ENCODE measurements at places on chromosomes 1 and 21. TPM values are rescaled to one million over a fixed set of nuclear protein-coding genes. Genes with fewer than 3 reads are reported as not detected.

DNA sequence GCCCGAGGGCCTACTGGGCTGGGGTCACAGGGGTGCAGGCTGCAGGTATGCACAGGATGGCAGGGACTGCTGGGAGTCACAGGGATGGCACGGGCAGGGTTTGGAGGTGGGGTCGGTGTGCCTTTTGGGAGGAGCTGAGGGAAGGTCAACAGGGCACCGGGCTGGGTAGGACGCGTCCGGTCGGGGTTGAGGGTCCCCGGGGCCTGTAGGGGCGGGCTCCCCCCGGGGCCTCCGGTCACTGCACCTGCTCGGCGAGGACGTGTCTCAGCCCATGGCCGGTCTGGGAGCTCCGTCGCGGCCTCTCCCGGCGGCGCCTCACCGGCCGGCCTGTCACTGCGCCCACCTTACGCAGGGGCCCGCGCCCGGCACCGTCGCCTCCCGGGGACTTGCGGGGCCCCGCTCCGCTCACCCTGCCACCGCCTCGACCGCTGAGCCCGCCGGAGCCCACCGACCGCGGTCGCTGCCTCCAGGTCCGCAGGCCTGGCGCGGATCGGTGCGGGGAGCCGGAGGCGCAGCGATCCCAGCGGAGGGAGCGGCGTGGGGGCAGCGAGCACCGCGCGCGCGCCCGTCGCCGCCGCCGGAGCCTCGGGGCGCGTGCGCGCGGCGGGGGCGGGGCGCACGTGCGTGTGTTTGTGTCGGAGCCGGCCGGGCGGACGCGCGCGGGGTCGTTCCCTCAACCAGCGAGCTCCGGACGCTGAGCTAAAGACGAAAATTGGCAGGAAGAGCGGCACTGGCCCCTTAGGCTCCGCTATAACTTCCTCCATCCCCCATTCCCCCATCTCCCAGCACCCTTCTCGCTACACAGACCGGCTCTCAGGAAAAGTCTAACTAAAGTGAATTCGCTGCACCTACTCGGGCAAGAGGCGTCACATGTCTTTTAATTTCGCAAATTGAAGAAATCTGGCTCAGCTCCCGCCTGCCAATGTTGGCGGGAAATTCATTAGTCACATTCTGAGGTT, at the start of gene AMIGO1:
TSS of gene AMIGO1 (minus strand) at position 552 of the 959 bp plus-strand sequence. CDS start 815 bp downstream, outside the sequence.
- H3K36me3 ChIP-seq = no peaks in the 10 kb centered on the region
- H3K27me3 ChIP-seq = peaks cover 49% of the 10 kb centered on the region
- DNase-seq = peak; percentile 59

DNA sequence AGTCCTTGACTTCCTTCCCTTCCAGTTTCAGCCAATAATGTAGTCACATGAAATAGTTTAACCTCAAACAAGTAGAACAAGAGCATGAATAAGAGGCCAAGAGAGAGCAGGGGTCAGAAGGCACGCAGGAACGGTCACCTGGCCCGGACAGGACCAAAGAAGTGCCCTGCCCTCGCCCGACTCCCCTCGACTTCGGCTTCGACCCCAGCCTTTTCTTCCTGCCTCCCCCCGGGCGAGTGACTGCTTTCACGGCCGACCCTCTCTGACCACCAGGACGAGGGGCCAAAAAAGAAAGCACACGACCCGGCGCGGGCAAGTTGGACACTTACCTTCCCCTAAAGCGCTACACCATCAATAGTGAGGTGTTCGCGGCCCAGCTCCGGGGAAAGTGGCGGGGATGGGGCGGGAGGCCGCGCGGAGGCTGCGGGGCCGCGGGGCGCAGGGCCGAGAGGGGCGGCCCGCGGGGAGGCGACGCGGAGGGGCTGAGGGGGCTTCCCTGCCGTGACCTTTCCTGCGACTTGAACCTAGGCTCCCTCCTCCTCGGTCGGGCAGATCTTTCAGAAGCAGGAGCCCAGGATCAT, 519 bp downstream of the RERE start:
- no peaks in the 10 kb centered on the region for H3K27me3 ChIP-seq
- no peaks in the 10 kb centered on the region for H3K36me3 ChIP-seq
- H3K27ac ChIP-seq = peak overlapping the region; percentile 98
- H3K4me1 ChIP-seq = peaks cover 15% of the 10 kb centered on the region

DNA sequence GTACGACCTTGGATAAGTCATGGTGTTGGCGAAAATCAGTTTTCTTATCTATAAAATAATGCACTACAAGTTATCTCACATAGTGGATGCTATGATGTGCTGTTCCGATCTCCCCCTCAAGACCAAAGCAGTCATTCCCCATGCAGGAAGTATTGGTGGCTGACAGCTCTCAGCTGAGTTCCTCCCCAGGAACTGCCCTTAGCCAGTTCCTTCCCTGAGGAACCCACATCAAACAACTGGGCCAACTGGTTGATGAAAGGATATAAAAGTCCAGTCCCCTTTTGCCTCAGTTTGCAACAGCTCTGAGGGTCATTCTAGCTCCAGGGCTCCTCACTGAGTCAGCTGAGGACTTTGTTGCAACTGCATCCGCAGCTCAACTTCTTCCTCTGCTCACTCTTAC, 16.1 kb upstream of the SLAMF1 start:
- peaks cover 4% of the 10 kb centered on the region for H3K4me1 ChIP-seq
- H3K36me3 ChIP-seq = no peaks in the 10 kb centered on the region
- no peak overlapping the region for H3K4me3 ChIP-seq
- no peak overlapping the region for H3K27ac ChIP-seq
- DNase-seq = no peak

DNA sequence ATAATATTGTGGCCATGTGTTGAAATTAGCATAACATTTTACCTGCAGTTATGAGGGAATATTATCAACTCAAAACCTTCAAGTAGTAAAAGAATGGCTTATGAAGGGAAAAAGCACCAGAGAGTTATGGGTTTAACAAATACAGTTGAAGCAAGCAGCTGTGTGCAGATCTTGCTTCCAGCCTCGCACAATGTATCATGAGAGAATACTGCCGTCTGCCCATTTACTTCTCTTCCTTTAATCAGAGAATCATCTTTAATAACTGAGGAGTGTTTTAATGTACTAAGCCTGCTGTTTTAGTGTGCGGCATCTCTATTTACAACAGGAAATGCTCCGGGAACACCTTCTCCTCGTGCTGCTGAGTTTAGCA, 120.9 kb downstream of the ATG4C start:
- no peaks in the 10 kb centered on the region for H3K4me1 ChIP-seq
- no peaks in the 10 kb centered on the region for H3K27me3 ChIP-seq
- H3K27ac ChIP-seq = no peak overlapping the region
- no peak overlapping the region for H3K4me3 ChIP-seq
- no peaks in the 10 kb centered on the region for H3K36me3 ChIP-seq

The LCE6A gene
- not detected for total RNA-seq

DNA sequence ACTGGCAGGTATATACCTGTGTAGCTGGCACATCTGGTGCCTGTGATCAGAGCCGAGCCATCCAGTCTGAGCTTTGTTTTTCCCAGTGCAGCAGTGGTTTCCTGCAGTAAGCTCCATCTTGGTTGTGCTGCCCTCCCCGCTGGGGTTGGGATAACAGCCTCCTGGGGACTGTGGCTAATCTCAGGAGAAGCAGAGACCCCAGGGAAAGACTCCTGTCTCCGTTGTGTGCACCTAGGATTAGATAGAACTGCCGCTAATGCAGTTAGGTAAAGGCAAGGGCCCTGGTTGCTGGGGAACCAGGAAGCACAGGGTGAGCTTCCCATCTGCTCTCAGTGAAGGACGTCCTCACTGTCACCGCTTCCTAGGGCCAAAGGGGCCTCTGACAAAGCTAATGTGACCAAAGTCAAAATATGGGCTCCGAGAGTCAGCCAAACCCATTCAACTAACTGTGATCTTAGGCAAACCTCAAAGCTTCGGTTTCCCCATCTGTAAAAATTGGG, 20.0 kb downstream of the ROR1 start:
- no peak for DNase-seq
- no peak overlapping the region for H3K27ac ChIP-seq

GRCh38 chr1:53543778-53544695, 84.8 kb downstream of the DMRTB1 start:
- DNase-seq = no peak
- H3K27ac ChIP-seq = no peak overlapping the region
- H3K27me3 ChIP-seq = no peaks in the 10 kb centered on the region
- H3K4me1 ChIP-seq = peaks cover 3% of the 10 kb centered on the region

The UBXN10 gene
- total RNA-seq = 1.8 TPM

DNA sequence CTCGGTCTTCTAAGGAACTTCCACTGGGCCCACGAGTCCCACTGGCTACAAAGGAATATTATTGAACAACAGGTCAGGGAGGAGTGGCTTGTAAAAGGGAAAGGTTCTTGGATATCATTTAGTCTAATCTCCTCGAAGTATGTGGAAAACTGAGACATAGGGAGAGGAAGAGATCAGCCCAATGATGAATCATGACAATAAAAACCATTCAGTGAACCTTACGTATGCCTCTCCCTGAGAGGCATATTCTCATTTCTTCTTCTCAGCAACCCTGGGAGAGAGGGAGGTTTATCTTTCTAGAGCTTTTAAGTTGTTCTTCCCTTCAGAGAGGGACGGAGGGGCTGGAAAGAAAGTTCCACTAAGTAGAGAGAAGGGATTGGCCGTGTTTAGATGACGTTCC, 5.3 kb upstream of the MOB3C start:
- no peak for DNase-seq
- H3K27ac ChIP-seq = no peak overlapping the region
- H3K36me3 ChIP-seq = no peaks in the 10 kb centered on the region
- H3K27me3 ChIP-seq = no peaks in the 10 kb centered on the region
- H3K4me1 ChIP-seq = peaks cover 18% of the 10 kb centered on the region
- no peak overlapping the region for H3K4me3 ChIP-seq

GRCh38 chr1:73943270-73943669, 254.7 kb downstream of the LRRIQ3 start:
- H3K27ac ChIP-seq = no peak overlapping the region
- no peaks in the 10 kb centered on the region for H3K36me3 ChIP-seq
- DNase-seq = no peak
- H3K27me3 ChIP-seq = no peaks in the 10 kb centered on the region
- no peak overlapping the region for H3K4me3 ChIP-seq

- peaks cover 6% of the 10 kb centered on the region for H3K4me1 ChIP-seq
- no peak overlapping the region for H3K4me3 ChIP-seq
These were observed 11.2 kb downstream of the C1orf198 start for GRCh38 chr1:230857077-230857476.

GRCh38 chr1:23563003-23563402, 3.7 kb upstream of the ID3 start:
- peak overlapping the region; percentile 100 for H3K27ac ChIP-seq
- H3K36me3 ChIP-seq = no peaks in the 10 kb centered on the region
- no peak overlapping the region for H3K4me3 ChIP-seq
- peaks cover 46% of the 10 kb centered on the region for H3K4me1 ChIP-seq
- H3K27me3 ChIP-seq = no peaks in the 10 kb centered on the region

The NDC1 gene
- total RNA-seq = 18.1 TPM

The NUP210L gene
- 0.18 TPM for total RNA-seq

The LCE2B gene
- total RNA-seq = not detected

DNA sequence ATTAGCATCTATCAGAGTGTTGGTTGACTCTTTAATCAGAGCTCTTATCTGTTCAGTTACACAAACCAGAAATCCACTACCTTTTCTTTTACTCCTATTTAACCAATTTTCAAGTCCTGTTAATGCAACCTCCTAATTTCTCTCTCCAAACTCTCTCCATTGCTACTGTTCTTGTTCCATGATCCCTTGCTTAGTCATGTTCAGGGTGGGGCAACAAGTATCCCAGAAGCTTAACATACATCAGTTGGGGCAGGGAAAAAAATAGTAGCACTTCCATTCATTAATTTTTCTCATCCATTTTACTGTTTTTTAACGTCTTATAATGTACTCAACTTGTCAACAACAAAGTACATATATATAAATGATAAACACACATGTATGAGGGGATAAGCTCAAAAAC, 111.2 kb upstream of the LBR start:
- peaks cover 32% of the 10 kb centered on the region for H3K4me1 ChIP-seq
- H3K4me3 ChIP-seq = no peak overlapping the region
- no peaks in the 10 kb centered on the region for H3K36me3 ChIP-seq
- H3K27ac ChIP-seq = peak overlapping the region; percentile 58
- no peak for DNase-seq
- H3K27me3 ChIP-seq = no peaks in the 10 kb centered on the region

Data from cardiac muscle cell (in vitro differentiated cells and primary cell).